ENCODE measurements at places on chromosomes 7 and 10.

- no peak for DNase-seq
Measured at GRCh38 chr7:30625283-30625682, 30.6 kb downstream of the GARS1 start.

- no peak for DNase-seq
Measured at GRCh38 chr10:10513898-10514297, 503.8 kb upstream of the CELF2 start.

DNA sequence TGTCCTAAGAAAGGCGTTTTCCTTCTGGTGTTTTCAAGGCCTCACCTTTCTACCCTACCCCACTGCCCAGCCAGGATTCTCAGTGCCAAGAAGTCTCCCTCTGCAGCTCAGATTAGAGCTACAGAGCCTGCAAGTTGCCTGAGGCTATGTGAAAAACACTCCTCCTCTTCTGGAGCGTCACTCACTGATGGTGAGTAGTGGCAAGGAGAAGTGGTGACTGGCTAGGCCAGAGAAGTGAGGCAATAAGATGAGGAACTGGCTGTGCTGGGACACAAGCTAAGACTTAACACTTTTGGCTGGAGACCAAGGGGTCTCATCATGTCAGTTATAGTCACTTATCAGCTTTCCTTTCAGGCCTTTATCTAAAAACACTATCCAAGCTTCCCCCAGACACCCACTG, 86.7 kb upstream of the PRKAR2B start:
- no peak for DNase-seq

- DNase-seq = no peak
Measured at GRCh38 chr10:77859200-77859864, 67.2 kb downstream of the DLG5 start.

DNA sequence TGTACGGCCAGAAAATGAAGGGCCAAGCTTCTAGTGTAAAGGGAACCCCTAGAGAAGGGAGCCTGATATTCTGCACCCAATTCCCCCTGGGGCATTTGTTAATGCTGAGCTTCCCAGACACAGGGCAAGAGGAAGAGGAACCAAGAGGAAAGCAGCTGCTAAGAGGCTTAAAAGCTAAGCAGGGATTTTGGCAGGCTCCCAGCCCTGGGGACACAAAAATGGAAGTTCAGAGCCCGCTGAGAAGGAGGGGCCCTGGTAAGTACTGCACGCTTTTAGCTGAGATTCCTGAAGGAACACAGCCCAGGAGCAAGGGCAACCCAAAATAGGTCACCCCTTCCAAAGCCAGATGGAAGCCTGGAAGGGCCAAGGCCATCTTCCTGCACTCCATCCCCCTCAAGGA, 387.3 kb upstream of the MGMT start:
- DNase-seq = no peak

- DNase-seq = no peak
Measured at GRCh38 chr10:128475686-128476367, 349.6 kb upstream of the MKI67 start.

DNA sequence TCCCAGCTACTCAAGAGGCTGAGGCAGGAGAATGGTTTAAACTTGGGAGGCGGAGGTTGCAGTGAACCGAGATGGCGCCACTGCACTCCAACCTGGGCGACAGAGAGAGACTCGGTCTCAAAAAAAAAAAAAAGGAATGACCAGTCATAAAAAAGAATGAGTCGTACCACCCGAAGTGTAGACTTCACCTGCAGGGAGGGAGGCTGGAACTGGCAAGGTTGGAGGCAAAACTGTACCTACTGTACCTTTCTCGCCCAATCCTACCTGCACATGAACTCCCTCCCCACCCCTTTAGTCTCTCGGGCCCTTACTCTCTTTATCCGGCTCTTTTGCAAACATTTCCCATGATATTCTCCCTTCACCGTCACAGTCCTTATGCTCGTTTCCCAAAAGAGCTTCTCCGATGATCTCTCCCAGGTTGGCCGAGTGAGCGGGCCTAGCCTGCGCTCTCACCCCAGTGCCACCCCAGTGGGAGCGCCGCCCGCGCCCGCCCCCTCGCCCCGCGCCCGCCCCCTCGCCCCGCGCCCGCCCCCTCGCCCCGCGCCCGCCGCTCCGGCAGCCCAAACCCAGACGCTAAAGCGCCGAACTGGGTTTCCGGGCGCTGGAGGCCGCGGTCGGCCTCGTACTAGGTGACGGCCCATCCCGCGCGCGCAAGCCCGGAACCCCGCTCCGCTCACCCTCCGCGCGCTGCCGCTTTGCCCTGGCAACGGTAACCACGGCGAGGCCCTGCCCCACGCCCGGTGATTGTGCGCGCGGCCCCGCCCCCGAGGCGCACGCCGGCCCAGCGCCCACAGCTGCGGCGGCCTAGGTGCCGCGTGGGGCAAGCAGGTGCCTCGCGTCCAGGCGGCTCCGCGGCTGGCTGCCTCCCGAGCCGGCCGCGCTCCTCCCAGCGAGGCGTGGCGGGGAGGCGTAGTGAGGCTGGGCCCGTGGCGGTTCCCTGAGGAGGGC, at the start of gene SMKR1:
SMKR1 (plus strand) TSS at position 772 of the 948 bp plus-strand sequence. CDS start 294 bp downstream, outside the sequence.
- peak; percentile 73 for DNase-seq

DNA sequence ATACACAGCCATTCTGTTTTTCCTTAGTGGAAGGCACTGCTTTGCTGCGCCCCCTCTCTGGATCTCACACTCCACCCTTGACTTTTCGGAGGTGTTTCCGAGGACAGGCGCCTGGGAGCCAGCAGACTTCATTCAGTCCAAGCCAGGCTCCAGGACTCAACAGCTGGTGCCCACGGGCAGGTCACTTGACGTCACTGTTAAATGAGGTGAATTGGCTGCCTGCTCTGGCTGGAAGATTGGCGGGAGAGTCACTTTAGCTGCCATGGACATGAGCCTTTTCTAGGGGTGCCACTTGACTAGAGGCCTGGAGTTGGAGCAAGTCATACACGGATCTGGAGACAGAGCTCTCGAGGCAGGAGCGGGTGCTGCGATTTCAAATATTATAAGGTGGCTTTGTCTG, 3.2 kb downstream of the HTRA1 start:
- no peak for DNase-seq

- DNase-seq = no peak
Measured at GRCh38 chr7:131717181-131717580, 160.8 kb upstream of the PODXL start.

- DNase-seq = no peak
Measured at GRCh38 chr10:63337455-63338251, 128.1 kb downstream of the JMJD1C start.

DNA sequence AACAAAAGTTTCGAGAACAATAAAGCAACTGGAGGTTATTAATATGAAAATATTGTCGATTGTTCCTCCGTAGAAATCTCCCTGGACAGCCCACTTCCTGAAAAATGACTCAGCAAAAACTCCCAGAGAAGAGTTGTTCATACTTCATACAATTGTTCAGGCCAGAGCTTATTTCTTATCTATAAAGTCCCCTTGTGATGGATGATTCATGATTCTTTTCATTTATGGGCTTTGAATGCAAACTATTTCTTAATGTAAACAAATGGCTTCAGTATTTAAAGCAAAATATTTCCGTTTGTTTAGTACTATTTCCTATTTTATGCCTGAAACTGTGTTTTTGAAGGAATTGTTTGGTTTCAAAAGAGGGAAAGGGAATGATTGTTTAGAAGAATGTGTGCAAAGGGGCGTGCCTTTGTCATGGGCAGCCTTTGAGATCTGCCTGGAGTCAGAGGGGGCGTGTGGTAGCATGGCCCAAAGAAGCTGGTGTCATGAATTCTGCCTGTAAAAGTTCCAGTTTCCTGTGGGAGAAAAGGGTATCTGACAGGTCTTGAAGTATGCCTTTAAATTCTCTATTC, 26.2 kb upstream of the EXOC6 start:
- DNase-seq = no peak

DNA sequence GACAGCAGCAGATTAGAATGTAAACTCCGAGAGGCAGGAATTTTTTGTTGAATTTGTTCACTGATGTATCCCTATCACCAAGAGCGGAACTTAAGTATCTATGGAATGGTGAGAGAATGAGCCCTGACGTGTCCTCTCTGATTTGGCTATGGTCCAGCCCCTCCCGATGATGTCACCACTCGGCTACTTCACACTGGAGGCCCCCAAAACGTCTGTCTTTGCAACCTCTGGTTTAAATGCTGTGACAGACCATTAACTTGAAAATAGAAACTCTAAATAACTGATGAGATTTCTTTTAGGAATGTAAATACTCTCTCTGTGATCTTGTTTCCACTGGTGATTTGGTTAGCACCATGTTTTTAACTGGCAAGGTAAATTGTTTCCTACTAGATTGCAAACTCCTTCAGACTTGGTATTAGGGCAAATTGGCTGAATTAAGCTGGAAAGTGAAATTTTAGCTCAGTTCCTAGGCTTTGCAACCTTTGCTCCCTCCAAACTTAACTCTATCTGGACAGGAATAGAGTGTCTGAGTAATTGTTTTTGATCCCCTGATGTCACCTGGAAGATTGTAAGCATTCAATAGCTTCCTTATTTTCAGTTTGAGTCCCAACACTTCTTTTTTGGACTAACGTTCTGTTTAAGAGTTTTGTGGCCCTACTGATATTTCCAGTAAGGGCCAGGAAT, 19.1 kb downstream of the SLC16A12 start:
- no peak for DNase-seq

- no peak for DNase-seq
Measured at GRCh38 chr10:95573964-95574604, 12.9 kb upstream of the SORBS1 start.

DNA sequence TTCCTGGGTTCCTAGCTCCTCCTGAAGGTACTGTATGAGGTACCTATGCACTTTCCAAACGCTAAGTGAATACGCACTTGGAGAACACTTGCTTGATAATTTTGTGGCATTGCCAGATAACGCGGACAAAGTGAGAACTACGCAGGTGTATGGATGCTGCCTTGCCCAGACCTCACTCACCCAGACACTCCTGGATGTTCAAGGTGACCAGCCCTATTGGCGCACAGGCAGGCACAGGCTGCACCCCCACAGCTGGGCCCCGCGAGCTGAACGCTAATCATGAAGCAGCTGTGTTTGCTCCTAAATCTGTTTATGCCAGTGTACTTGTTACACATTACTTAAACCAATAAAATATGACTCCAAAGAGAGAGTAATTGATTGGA, 27.3 kb downstream of the DIP2C start:
- no peak for DNase-seq

DNA sequence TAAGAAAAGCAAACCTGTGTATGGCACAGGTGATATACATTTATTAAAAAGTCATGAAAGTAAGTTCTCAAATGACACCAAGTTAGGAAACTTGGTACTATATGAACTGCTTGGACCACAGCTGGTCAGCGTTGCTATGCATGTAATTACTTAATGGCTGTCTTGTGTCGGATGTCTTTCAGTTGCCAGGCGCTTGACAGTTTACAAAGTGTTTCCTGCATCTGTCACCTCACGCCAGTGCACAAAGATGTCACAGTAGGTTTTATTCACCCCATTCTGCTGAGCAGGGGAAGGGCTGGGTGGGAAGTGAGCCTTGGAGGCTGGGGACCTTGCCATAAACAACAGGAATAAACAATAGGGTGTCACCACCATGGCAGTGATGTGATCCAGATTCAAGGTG, 35.8 kb downstream of the ADAM12 start:
- DNase-seq = no peak

DNA sequence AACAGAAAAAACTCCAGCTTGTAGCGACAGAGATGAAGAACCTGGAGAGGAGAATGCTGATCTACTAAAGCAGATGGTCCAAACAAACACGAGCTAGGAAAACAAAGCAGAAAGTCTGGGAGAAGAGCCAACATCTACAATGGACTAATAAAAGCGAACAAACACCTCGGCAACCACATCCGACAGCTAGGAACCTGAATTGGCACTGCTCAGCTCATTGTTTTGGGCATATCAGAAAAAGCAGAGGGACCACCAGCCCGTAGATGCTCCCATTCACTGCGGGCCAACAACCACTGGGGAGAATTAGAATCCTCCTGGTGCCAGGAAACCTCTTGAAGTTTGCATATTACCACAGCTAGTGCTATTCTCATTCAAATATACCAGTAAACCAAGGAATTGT, 204.7 kb downstream of the NXPH1 start:
- DNase-seq = no peak

DNA sequence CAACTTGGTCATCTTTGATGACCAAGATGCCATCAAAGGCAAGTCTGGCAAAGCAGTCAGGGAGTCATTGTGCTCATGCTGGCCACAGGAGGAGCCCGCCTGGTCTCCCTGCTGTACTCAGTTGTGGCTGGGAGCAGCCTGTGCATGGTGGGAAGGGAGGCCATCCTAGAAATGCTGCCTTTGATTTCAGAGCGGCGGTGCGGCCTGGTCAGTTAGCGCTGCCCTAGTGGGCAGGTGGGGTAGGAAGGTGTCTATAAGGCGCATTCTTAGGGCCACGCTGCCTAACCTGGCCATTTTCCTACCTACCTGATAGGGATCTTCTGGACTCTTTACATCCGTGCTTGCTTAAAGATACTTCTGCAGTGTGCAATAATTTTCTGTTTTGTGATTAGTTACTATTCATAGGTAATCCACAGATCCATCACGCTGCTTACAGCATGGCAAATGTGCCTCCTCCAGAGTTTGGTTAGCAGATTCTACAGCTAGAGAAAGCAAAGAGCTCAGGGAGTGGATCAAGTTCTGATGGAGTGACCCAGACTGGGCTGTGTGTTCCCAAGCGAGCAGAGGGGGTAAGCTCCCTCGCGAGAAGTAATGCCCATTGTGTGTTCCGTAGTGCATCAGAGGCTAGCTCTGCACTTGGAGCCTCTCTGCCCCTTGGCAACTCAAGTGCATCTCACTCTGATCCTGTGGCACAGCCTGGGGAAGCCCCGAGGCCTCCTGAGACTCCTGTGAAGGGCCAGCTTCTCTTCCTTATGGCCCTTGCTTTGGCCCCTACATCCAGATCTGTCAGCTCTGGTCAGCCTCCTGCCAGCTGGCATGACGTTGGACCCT, 970.1 kb upstream of the ZNF722 start:
- DNase-seq = no peak

- DNase-seq = no peak
Measured at GRCh38 chr10:89357975-89358374, 19.9 kb upstream of the IFIT1B start.

DNA sequence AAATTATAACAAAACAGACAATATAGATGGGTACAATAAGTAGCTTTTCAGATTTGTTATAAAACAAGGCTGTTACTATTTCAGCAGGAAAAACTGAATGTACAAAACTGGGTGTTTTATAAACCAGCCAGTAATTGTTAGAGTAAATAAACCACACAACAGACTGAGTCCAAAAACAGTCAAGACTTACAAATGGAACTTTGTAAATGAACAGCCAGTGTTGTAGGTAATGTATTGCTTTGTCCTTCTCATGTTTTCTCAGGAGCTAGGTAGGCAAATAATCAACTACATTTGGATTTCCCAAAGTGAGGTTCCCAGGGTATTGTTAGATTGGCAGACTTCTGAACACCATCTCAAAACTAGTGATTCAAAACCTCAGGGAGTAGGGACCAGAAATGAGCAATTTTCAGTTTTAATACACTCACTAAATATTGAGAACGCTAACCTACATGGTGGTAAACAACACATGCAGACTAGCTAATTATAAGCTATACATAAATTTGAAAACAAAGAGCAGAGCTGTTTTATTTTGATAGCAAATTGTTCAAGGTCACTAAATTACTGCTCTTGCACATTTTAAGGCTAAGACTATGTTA, 36.2 kb downstream of the HERPUD2 start:
- DNase-seq = no peak

Measured in activated naive CD4-positive, alpha-beta T cell (primary cell).